ENCODE measurements at places on chromosomes 16 and 17. TPM values are rescaled to one million over a fixed set of nuclear protein-coding genes. Genes with fewer than 3 reads are reported as not detected.

KRTAP1-5 gene
- not detected for total RNA-seq

VTN gene
- total RNA-seq, result not detected

KRTAP4-1 gene
- total RNA-seq, result not detected

C1QTNF8 gene
- total RNA-seq, result not detected

SDK2 gene
- total RNA-seq, result 1.7 TPM

TBC1D3B gene
- total RNA-seq, result 9.4 TPM

ZG16 gene
- not detected for total RNA-seq

HSD11B2 gene
- 4.0 TPM for total RNA-seq

CX3CL1 gene
- total RNA-seq, result 9.3 TPM

DNA sequence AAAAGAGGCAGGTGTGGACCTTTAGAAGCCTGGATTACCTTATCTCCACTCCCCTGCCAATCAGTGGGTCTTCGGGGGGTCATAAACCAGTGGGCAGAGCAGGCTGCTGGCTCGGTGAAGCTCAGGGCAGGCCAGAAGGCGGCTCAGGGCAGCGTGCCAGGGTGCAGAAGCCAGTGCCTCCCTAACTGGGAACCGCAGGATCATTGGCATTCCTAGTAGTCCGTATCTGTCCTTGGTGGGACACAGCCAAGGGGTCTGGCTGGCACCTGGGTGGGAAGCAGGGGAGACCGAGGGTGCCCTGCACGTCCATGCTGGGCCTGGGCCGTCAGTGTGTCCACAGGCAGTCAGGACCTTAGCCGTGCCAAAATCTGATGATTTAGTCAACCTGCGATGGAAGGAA, 76.8 kb downstream of the SEC14L1 start:
- DNase-seq, result no peak
- no peaks in the 10 kb centered on the region for H3K27me3 ChIP-seq
- H3K4me3 ChIP-seq, result no peak overlapping the region

- DNase-seq, result no peak
- H3K4me1 ChIP-seq, result peaks cover 6% of the 10 kb centered on the region
- no peak overlapping the region for H3K4me3 ChIP-seq
- H3K36me3 ChIP-seq, result no peaks in the 10 kb centered on the region
- H3K27ac ChIP-seq, result peak overlapping the region; percentile 54
- no peaks in the 10 kb centered on the region for H3K27me3 ChIP-seq
Observed at GRCh38 chr17:68627956-68628575, 26.9 kb upstream of the FAM20A start.

DNA sequence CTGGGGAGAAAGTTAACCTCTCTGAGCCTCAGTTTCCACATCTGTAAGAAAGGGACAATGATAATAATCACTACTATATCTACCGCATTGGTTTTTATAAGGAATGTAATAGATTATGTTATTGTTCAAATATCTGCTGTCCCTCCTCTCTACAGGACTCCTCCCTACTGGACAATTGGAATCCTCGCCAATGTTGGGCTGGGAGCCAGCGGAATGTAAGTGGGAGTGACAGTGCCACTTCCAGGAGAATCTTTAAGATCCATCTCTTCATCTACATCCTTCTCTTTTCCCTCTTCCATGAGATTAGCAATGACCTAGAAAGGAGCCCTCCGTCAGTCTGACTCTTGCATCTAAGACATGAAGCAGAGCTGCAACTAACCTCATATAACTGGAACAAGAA, 95.1 kb downstream of the GRIN2A start:
- H3K27ac ChIP-seq, result no peak overlapping the region
- H3K27me3 ChIP-seq, result no peaks in the 10 kb centered on the region
- H3K4me1 ChIP-seq, result no peaks in the 10 kb centered on the region

- DNase-seq, result no peak
- peaks cover 29% of the 10 kb centered on the region for H3K4me1 ChIP-seq
- peak overlapping the region; percentile 34 for H3K27ac ChIP-seq
- H3K36me3 ChIP-seq, result no peaks in the 10 kb centered on the region
- peaks cover 7% of the 10 kb centered on the region for H3K27me3 ChIP-seq
Observed at GRCh38 chr17:63476459-63476853, 405 bp upstream of the ACE start.

- H3K4me3 ChIP-seq, result no peak overlapping the region
- no peaks in the 10 kb centered on the region for H3K36me3 ChIP-seq
- H3K4me1 ChIP-seq, result no peaks in the 10 kb centered on the region
- DNase-seq, result no peak
- no peak overlapping the region for H3K27ac ChIP-seq
Observed at GRCh38 chr16:769934-770333, 9.4 kb downstream of the MSLN start.

GRCh38 chr16:31199430-31200041, 3.0 kb downstream of the PYCARD start:
- H3K4me1 ChIP-seq, result peaks cover 59% of the 10 kb centered on the region
- H3K36me3 ChIP-seq, result peaks cover 46% of the 10 kb centered on the region
- no peaks in the 10 kb centered on the region for H3K27me3 ChIP-seq
- H3K4me3 ChIP-seq, result no peak overlapping the region
- no peak overlapping the region for H3K27ac ChIP-seq

GRCh38 chr16:84959784-84960417, 51.4 kb downstream of the ZDHHC7 start:
- H3K36me3 ChIP-seq, result no peaks in the 10 kb centered on the region
- no peaks in the 10 kb centered on the region for H3K4me1 ChIP-seq
- no peak for DNase-seq

GRCh38 chr17:28227316-28228108, 91.5 kb upstream of the TMEM97 start:
- no peaks in the 10 kb centered on the region for H3K36me3 ChIP-seq
- no peak overlapping the region for H3K27ac ChIP-seq
- peaks cover 13% of the 10 kb centered on the region for H3K4me1 ChIP-seq
- no peak for DNase-seq
- peak overlapping the region; percentile 62 for H3K4me3 ChIP-seq
- H3K27me3 ChIP-seq, result peaks cover 51% of the 10 kb centered on the region

GRCh38 chr17:27466376-27466742, 10.1 kb downstream of the KSR1 start:
- H3K27me3 ChIP-seq, result no peaks in the 10 kb centered on the region
- DNase-seq, result no peak
- H3K36me3 ChIP-seq, result no peaks in the 10 kb centered on the region
- peak overlapping the region; percentile 52 for H3K27ac ChIP-seq
- no peak overlapping the region for H3K4me3 ChIP-seq

GRCh38 chr17:6994666-6995256, 1.1 kb upstream of the ALOX12 start:
- H3K27me3 ChIP-seq, result no peaks in the 10 kb centered on the region
- H3K36me3 ChIP-seq, result peaks cover 4% of the 10 kb centered on the region
- peak overlapping the region; percentile 46 for H3K4me3 ChIP-seq
- peak overlapping the region; percentile 91 for H3K27ac ChIP-seq
- no peak for DNase-seq

DNA sequence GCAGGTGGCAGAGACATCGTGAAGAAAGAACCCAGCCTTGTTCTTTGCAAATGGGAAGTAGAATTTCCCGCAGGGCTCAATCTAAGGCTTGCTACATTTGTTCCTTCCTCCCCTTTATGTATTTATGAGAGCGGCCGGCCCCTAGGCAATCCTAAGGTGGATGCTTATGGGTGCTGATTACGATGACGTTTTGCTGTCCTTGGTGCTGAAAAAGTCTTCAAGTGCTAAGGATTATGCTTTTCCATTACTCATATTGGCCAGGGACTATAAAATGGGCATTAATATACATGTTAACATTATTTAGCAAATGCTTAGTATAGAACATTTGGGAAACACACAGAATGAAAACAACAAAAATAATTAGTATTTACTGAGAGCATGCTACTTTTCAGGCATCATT, 313.3 kb upstream of the XYLT1 start:
- H3K4me3 ChIP-seq, result no peak overlapping the region
- no peak for DNase-seq
- no peak overlapping the region for H3K27ac ChIP-seq
- no peaks in the 10 kb centered on the region for H3K36me3 ChIP-seq
- H3K4me1 ChIP-seq, result no peaks in the 10 kb centered on the region

DNA sequence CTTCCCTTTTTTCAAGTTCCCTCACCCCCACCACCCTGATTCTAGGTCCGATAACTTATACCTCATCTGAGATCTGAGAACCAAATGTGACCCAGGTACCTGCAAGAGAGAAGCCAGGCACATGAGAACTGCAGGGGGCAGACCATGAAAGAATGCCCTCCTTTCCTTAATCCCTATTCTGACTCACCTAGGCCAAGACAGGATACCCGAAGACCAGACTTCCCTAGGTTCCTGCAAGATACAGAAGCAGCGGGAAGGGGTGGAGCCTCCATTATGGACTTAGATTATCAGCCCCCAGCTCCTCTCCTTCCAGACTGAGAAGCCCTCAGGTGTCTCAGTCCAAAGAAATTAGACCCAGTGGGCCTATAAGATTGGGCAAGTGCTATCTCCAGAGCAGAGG, 2.1 kb downstream of the KCNAB3 start:
- DNase-seq, result no peak
- no peak overlapping the region for H3K4me3 ChIP-seq
- H3K4me1 ChIP-seq, result peaks cover 14% of the 10 kb centered on the region
- H3K27me3 ChIP-seq, result no peaks in the 10 kb centered on the region

GRCh38 chr16:67942200-67942509, 1.8 kb downstream of the LCAT start:
- peaks cover 22% of the 10 kb centered on the region for H3K4me1 ChIP-seq
- no peaks in the 10 kb centered on the region for H3K27me3 ChIP-seq
- H3K36me3 ChIP-seq, result peaks cover 22% of the 10 kb centered on the region
- H3K4me3 ChIP-seq, result no peak overlapping the region
- no peak for DNase-seq
- H3K27ac ChIP-seq, result no peak overlapping the region

DNA sequence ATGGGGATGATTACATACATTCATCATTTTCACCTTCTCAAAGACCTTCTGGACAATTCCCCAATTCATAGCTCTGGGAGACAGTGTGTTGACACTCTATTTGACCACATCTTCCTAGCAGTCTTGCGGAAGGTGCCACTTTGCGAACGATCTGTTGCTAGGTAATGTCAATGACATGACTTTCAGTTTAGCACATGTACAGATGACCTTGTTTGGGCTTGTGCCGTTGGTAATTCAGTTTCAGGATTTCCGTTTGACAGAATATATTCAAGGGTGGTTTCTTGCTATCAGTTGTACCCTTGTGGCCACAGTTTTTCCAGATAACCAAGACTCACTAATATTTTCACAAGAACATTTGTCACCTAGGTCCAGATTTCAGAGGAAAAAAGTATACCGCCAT, 478.2 kb downstream of the WWOX start:
- no peaks in the 10 kb centered on the region for H3K36me3 ChIP-seq
- DNase-seq, result no peak
- H3K4me3 ChIP-seq, result no peak overlapping the region
- no peaks in the 10 kb centered on the region for H3K4me1 ChIP-seq

- peaks cover 13% of the 10 kb centered on the region for H3K4me1 ChIP-seq
- no peak for DNase-seq
- H3K27me3 ChIP-seq, result peaks cover 40% of the 10 kb centered on the region
- H3K27ac ChIP-seq, result no peak overlapping the region
Observed at GRCh38 chr17:61454381-61455323, 2.4 kb downstream of the TBX4 start.

DNA sequence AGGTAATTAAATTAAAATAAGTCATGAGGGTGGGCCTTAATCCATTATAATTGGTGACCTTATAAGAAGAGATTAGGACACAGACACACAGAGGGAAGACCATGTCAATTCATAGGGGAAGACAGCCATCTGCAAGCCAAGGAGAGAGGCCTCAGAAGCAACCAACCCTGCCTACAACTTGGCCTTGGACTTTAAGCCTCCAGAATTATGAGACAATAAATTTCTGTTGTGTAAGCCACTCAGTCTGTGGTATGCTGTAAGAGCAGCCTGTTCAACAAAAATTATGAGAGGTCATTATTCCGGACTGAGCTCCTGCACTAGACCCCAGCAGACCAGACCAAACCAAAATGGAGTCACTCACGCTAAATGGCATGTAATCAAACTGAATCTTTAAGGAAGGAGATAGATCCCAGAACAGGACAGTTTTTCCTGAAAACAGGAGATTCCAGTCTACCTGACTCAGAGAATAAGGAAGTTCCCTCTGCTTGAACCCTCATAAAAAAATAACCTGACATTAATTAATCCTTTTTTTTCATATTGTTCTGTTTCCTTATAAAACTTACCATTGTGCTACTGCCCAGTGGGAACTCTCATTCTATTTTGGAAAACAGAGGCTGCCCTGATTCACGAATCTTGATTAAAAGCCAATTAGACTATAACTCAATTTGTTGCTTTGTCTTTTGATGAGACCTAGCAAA, 74.3 kb downstream of the DNAH3 start:
- no peaks in the 10 kb centered on the region for H3K36me3 ChIP-seq
- no peak overlapping the region for H3K4me3 ChIP-seq
- no peaks in the 10 kb centered on the region for H3K4me1 ChIP-seq
- H3K27ac ChIP-seq, result no peak overlapping the region
- H3K27me3 ChIP-seq, result no peaks in the 10 kb centered on the region

DNA sequence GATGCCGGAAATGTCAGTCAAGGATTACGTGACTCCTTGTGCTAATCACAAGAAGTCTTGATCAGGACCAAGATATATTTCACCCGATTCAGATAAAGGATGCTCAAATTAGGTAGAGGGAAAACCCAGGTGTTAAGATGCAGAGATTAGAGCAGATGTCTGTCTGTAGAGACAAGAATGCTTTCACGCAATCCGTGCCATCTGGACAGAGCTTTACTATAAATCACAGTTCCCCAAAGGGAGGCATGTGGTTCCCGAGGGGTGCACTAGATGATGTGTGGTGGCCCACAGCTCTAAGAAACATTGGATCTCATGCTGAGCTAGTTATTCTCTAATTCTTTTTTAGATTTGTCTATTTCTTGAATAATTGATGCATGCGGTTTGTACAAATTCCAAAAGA, 9.8 kb upstream of the MAP3K14 start:
- no peak for DNase-seq
- no peaks in the 10 kb centered on the region for H3K27me3 ChIP-seq
- H3K4me1 ChIP-seq, result no peaks in the 10 kb centered on the region

DNA sequence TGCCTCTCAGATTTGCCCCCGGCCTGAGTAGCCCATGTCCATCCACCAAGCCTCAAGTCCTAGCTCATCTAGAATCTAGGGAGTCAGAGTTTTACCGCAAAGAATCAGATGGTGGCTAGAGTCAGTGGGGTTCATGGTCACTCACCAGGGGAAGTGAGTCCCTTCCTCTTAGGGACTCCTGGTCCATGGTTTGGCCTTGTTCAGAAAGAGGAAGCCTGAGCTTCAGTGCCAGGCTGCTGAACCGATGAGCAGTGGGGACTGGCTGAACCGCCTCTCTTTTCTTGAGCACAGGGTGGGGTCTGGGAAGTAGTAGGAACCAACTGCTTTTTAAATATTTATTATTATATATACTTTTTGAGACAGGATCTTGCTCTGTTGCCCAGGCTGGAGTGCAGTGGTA, 160.3 kb downstream of the NTN1 start:
- no peak for DNase-seq
- peaks cover 13% of the 10 kb centered on the region for H3K36me3 ChIP-seq
- H3K27ac ChIP-seq, result no peak overlapping the region

GRCh38 chr17:59074494-59074893, 32.2 kb downstream of the TRIM37 start:
- no peak overlapping the region for H3K27ac ChIP-seq
- no peaks in the 10 kb centered on the region for H3K27me3 ChIP-seq
- no peaks in the 10 kb centered on the region for H3K4me1 ChIP-seq
- H3K36me3 ChIP-seq, result peaks cover 97% of the 10 kb centered on the region

Data from esophagus squamous epithelium (tissue), 5 donors.